Stimulated activated CD8-positive, alpha-beta memory T cell treated with anti-CD3 and anti-CD28 coated beads, Interleukin-7, amount 100 ng/mL, for 24 hours (primary cell): ENCODE measurements at places on chromosomes 6 and 20.

DNA sequence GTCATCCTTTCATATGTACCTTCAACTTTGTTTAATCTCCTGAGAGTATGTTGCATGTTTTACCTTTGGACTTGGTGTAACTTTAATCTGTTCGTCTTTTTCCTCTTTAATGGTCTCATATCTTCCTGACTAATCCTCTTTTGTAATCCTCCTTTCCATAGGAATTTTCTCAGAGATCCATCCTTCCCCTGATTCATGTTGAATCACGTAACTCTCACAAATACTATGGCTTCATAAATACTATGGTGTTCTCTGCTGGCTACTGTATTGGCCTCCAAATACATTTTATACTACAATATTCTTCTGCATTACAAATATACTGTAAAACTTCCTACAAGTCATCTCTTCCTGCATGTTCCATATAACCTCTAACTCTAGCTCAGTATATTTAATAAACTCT, 317.7 kb upstream of the ADGRB3 start:
- DNase-seq, result no peak

GRCh38 chr6:157316871-157317814, 6.2 kb downstream of the TMEM242 start:
- DNase-seq, result no peak

DNA sequence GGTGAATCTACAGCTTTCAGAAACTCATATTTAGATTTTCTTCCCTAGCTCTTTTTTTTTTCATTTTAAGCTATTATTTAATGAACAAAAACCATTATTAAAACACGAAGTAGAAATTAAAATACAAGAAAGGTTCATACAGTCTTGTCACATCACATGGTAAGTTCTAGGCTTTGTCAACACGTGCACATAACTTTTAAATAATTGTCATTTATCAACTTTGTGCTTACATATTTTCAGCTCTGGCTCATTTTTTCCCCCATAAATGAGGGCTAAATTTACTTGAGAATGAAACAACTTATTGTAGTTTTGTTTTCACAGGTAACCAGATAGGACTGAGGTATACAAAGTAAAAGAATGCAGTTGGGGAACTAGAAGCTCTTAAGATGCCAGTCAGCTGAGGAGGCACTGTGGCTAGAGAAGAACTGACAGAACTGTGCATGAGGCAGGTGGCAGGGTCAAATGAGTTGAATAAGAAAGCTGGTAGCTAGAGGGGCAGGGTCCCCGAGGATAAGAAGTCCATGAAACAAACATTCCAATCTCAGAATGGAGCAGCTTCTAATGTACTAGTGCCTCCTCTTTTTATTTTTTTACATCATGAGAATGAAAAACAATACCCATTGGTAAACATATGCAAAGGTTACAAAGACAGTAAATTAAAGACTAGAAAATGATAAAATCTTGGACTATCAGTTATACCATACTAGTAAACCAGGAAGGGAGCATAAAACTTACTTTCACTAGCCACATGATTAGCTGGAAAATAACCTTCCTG, 141.5 kb downstream of the MYB start:
- no peak for DNase-seq

- no peak for DNase-seq
Measured at GRCh38 chr20:57071954-57072583, 194.4 kb downstream of the BMP7 start.

GRCh38 chr6:43228951-43229802, at the start of gene DNPH1:
Gene DNPH1 (minus strand): TSS chr6:43229481. CDS start chr6:43229456, 25 bp downstream.
- DNase-seq, result peak; percentile 63

DNA sequence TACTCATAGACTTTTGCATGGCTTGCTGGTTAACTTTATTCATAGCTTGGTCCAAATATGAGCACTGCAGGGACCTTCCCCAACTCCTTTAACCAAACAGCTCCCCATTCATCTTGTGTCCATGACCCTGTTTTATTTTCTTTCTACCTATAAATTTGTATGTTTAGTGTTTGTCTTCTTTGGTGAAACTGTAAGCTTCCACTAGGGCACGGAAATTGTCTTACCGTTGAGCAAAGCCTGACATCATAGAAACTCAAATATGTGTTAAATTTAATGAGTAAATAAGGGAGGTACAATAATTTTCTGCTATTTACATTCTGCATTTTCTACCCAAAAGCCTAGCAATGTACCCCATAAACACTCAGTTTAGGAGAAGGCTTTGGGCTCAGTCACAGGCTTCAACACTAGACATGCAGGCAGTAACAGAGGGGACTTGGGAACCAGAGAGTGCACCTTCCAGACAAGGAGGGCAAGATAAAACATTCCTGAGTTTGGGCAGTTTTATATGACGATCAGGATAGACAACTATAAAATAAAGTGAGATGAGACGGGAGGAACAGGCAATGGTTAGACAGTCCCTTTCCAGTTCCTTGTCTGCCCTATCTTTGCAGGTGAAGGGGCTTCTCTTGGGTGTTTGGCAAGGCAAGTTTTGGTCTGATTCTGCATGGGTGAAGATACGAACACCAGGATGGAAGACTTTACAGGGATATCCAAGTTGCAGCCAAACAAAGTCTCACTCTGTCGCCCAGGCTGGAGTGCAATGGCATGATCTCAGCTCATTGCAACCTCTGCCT, 46.2 kb upstream of the ZNF217 start:
- no peak for DNase-seq

DNA sequence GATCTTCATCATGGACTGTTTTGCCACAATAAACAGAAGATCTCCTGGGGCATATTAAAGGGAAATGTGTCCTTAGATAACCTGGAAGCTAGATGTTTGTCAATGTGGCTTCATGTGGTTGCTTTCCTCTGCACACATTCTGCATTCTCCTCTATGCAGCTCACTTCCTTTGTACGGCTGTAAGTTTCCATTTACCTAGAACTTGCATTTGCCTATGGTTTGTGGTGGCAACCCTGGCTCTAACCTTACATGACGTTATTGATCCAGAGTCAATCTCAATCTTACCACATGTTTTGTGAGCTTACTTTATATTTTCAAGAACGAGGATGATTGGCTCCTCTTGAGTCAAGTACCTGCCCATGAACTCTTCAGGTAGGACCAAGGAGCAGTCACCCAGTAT, 863.1 kb downstream of the MAFB start:
- no peak for DNase-seq

DNA sequence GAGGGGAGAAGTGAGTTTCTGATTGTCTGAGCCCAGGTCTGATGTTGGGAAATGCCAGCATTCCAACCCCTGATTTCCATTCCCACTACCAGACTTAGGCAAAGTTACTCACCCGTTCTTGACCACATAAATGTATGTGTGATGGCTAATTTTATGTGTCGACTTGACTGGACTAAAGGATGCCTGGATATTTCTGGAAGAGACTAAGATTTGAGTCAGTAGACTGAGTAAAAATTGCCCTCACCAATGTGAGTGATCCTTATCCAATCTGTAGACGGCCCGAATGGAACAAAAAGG, 95.8 kb upstream of the TAB2 start:
- no peak for DNase-seq

DNA sequence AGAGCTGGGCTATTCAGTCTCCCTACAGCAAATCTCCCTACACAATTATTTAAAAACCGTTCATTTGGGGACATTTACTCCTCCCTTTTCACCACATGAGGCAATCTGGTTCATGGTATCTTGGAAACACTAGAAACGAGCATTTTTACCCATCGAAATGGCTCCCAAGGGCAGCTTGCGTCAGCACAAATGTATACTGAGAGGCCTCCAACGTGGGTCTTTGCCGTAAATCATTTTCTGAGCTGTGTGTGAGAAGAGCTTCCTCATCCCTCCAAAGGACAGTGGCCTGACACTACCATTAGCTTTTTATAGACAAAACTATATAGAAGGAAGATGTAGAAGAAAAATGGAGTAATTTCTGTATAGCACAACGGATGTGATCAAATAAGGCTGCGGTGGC, 30.0 kb upstream of the PXDC1 start:
- no peak for DNase-seq

DNA sequence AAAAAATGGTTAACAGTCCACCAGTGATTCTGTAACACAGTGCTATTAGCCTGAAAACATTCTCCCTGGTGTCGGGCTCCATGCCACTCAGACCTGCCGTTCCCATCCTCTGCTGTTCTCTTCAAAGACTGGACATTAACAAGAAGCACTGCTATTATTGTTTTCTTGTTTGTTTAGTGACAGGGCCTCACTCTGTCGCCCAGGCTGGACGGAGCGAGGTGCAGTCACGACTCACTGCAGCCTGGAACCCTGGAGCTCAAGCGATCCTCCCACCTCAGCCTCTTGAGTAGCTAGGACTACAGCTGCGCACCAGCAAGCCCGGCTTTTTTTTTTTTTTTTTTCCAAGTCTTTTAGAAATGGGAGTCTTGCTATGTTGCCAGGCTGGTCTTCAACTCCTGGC, 9.6 kb downstream of the RMND1 start:
- DNase-seq, result no peak

DNA sequence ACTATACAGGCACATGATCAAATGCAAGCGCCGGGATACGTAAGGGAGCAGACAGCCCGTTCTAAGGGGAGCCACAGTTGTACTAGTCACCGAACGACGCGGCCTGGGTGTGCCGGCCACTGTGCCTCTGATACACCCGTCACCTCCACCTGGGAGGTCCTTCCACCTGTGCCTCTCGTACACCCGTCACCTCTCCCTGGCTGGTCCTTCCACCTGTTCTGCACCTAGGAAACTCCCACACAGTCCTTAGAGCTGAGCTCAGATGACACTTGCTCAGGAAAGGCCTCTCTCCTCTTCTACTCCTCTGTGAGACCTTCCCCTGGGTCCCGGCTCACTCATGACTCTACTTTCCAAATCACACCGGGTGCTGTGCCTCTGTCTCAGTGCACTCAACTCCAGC, 245.0 kb downstream of the TTLL2 start:
- no peak for DNase-seq

DNA sequence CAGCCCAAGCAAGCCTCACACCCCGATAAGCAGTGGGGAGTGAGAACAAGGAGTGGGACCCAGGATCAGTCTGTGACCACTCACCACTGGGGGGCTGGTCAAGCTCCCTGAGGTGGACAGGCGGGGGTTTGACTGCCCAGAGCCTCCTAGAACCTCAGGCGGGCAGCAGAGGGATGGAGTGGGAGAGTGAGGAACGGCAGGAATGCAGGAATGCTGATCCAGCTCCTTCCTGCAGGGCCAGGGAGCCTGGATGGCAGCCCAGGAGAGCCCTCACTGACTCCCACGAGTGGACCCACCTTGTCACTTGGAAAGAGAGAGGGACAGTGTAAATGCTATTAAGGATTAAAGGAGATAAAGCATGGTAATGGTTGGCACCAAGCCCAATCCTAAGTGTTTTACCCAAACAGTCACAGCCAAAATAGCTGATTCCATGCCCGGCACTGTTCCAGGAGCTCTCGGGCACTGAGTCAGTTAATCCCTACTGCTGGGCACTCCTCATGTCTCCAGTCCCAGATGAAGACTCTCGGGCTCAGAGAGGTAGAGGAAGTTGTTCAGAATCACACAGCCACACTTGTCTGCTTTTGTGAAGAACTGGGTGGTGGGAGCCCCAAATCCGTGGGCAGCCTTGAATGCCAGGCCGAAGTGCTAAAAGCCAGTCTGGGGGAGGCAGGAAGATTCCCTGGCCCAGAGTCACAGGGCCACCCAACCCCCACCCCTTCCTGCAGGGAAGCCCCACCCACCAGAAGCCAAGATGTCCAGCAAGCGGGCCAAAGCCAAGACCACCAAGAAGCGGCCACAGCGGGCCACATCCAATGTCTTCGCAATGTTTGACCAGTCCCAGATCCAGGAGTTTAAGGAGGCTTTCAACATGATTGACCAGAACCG, 3.1 kb downstream of the MYL9 start:
- DNase-seq, result no peak

DNA sequence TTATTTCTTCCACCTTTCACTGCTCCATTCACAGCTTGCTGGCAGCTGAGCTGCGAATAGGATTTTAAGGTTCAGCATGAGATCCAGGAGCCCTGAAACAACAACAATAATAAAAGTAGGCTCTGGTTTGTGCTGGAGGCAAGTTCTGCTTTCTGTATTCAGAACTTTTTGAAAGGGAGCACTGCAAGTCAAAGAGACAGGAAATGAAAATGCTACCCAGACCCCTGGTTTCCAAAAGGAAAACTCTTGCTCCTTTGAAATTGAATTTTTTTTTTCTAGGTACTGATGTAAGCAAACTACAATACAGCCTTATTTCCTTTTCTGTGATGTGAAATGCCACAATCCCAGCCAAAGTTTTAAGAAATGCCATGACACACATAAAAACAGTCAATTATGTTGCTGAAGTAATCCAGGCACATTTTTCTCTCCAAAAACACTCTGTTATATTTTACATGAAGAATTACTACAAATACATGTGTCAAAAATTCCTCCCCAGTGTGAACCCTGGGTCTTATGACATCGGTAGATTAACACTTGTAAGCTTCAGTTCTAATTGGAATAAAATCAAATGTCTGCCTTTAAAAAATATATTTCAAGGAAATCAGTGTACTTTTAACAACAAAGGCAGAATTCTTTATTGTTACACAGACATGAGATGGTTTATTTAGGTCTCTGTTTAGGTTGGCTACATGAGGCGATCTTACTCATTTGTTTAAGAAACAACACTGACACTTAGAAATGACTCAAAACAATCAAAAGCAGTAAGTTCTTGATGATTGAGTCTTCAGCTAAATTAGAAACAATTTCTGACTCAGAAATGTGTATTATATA, 656.7 kb downstream of the EPHA7 start:
- DNase-seq, result no peak

GRCh38 chr20:36219671-36220220, 16.5 kb upstream of the AAR2 start:
- no peak for DNase-seq

- DNase-seq, result no peak
Measured at GRCh38 chr6:170184316-170184715, 106.6 kb downstream of the DLL1 start.

DNA sequence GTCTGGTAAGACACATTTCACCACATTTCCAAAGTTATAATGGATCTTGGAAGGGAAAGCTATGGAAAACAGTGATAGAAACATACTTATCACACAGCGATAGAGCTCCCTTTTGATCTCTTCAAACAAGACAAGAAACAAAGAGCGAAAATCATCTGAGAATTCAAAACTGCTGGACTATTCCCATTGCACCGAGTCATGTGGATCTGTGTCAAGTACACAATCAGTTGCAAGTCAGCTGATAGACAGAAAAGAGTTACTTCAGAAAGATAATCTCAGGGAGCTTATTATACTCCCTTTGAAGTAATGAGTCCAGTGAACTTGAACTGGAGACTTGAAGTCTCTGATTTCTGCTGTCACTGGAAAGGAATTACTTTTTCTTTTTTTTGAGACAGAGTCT, 89.7 kb upstream of the GCM1 start:
- DNase-seq, result no peak

GRCh38 chr20:3090565-3090964, 6.0 kb upstream of the AVP start:
- no peak for DNase-seq

- no peak for DNase-seq
Measured at GRCh38 chr6:97771372-97771771, 488.4 kb upstream of the MMS22L start.

- DNase-seq, result no peak
Measured at GRCh38 chr20:347317-347639, 367 bp downstream of the NRSN2 start.

GRCh38 chr20:46000262-46000996, 8.3 kb upstream of the MMP9 start:
- DNase-seq, result no peak

GRCh38 chr6:170207586-170208181, 83.2 kb downstream of the DLL1 start:
- DNase-seq, result no peak

GRCh38 chr6:40185486-40185885, 251.2 kb upstream of the MOCS1 start:
- no peak for DNase-seq
